SK-N-SH (cell line): ENCODE measurements at places on chromosomes 12 and 14. TPM values are rescaled to one million over a fixed set of nuclear protein-coding genes. Genes with fewer than 3 reads are reported as not detected.

Gene KRT78
- not detected in 2 replicates for polyA plus RNA-seq

DNA sequence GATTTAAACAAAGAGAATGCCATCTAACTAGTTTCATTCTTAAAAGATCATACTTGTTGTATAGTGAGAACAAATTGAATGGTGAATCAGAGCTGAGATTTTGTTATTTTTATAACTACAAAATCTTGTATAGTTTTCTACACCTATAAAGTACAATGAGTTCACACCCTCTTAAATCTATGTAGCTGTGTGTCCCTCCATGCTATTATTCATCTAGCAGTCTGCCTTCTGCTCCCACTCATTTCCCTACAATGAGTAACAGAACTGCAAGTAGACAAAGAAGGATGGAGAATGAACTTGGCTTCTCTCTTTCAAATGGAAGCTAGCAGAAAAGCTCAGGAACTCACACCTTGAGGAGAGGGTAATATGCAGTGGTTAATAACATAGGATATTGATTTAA lies 7.1 kb downstream of the IFNG-AS1 start:
- no peak for DNase-seq

Gene SLC7A8
- polyA plus RNA-seq = 0.96 and 1.4 TPM in 2 replicates

DNA sequence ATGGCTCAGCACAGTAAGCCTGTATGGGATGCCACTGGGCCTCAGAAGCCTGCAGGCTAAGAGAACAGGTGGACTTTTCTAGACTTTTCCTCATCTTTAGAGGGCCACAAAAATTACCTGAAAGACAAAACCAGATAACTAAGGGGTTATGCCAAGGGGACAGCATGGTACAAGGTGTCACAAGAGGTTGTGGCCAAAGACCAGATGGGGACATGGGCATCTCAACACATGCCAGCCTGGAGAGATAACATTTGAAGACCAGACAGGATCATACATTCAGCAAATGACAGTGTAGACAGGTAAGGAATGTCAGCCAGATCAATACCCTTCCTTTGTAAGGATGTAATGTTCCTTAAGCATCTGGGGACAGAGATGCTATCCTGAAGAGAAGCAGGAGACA lies 8.9 kb upstream of the CRY1 start:
- no peak for DNase-seq

Gene KLRF2
- polyA plus RNA-seq = not detected in 2 replicates

Gene ABHD12B
- polyA plus RNA-seq = not detected in 2 replicates
